Bone marrow (tissue), 2 donors: ENCODE measurements at places on chromosomes 2 and 18.

DNA sequence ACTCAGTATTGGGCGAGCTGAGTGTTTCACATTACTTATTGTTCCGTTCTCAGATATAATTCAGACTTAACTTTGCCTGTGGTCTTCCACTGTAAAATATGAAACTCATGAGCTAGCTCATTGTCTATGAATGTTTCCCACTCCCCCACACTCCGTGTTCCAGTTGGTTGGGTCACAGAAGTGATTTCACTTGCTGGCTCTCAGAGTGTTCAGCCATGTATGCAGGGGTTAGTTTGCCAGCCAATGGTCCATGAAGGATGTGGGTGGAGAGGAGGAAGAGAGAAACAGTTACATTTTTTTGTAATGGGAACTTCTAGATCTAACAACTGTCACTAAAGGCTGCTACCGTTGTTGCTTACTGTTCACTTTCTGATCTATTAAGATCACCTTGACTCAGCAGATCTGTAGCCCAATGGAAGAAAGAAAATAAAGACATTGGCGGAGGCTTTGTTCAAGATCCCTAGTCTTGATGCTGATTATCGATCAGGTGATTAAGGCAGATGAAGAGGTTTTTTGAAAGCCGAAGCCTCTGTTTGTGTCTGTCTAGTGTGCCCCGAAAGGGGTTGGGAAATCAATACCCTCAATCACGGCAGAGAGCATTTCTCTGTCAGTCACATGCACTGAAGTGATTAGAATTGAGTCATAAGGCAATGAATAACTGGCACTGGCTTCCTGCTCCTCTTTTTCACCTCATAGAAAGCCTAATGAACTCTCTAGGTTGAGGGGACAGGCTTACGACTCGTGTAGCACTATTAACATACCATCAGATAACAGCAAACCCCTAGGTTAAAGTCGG lies 279.7 kb upstream of the FIGN start:
- no peak for DNase-seq

DNA sequence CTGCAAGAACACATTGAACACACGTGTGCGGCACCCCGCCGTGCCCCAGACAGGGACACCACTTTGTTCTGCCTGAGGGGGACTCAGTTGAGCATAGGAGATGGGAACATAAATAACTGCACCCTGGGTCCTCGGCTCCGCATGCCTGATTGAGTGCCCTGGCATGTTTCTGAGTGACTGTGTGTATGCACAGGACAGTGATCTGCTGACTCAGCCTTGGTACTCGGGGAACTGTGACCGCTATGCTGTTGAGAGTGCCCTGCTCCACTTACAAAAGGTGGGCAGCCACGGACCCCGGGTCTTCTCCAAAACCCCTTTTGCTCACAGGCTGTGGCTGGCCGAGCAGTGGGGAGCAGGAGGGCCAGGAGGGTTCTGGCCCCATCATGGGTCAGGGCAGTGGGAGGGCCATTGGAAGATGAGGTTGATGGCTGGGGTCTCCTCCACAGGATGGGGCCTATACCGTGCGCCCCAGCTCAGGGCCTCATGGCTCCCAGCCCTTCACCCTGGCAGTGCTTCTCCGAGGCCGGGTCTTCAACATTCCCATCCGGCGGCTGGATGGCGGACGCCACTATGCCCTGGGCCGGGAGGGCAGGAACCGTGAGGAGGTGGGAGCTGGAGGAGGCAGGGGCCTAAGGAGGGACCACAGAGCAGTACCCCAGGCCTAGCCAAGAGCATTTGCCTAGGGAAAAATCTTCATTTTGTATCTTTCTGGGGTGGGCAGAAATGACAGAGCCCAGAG lies 16.9 kb downstream of the SH2D6 start:
- no peak for DNase-seq

DNA sequence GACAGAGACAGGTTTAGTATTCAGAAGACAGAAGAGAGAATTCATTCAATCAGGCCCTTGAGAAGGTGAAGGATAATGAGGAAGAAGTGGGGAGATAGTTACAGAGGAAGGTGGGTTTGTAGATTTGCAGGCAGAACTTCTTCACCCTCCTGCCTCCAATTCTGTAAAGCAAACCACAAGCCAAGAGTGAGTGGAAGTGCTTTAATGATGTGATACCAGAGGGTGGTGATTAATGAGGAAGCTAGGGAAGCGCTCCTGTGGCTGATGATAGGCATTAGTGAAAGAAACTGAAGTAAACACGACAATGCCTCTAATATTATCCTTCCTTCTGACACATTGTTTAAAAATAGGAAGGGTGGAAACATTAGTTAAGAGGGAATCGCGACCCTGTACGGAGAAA lies 78.2 kb downstream of the CAPN13 start:
- DNase-seq, result no peak

DNA sequence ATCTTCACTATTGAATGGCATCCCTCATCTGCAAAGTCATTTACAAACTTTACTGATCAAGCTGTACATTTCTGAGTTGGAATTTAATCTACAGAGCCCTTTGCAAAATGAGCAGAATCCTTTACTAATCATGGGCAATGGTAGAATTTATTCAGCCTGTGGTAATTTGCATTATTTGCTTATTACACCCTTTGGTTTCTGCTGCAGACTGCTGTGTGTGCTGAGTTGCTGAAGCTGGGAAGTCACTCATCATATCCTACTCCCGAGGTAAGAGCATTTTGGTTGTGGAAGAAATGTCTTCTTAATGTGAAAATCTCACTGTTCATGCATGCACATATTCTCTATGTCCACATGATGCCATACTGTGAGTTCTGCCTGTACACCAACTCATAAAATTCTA lies 357.4 kb upstream of the SLC39A10 start:
- no peak for DNase-seq

GRCh38 chr2:217568289-217568971 lies 434.4 kb downstream of the TNS1 start:
- DNase-seq, result no peak

- DNase-seq, result no peak
These were observed 10.1 kb downstream of the BCL2 start for GRCh38 chr18:63309422-63309821.

DNA sequence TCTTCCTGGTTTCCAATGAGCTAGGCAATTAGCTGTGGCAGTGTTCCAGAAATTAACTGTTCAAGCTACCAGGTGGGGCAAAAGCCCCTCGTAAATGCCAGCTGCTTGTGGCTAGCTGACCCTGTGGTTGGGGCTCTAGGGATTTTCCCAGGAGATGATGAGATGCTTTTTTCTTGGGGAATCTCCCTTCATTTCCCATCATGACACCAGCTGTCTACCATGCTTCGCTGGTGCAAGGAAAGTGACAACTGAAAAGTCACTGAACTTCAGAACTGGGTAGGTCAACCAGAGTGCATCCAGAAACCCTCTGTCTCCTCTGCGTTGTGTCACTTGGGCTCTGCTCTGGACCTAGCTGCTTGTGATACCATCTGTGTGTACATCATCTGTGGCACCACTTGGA lies 386.5 kb upstream of the DCC start:
- no peak for DNase-seq

GRCh38 chr18:24954341-24954740 lies 397.6 kb downstream of the ZNF521 start:
- no peak for DNase-seq

GRCh38 chr2:219628986-219629901 lies 1.8 kb downstream of the SLC4A3 start:
- no peak for DNase-seq

DNA sequence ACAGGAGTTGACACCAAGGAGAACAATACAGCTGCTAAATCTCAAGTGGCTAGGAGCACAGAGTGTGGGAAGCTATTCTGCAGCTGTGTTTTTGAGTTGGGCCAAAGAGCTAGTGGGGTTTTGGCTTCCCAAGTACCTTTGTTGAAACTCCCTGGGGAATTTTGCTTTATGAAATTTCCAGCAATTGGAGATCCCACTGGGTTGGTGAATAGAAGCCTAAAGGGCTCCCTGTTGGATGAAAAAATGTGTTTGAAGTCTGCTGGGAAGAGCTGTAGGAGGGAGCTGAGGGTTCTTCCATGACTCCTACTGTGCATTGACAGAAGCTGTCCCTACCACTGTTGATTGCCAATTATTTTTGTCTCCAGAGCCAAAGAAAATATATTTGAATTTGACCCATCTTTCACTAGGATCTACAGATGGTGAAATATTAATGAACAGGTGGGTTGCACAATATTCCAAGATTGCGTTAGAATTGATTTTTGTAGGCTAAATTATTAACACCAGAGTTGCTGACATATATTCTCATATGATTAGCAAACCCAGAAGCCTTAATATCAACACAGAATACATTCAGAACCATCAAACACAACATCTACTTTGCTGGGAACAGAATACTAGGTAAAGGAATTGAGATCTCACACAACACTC lies 95.4 kb upstream of the CYP1B1 start:
- DNase-seq, result no peak

GRCh38 chr2:119015845-119016244 lies 73.9 kb downstream of the MARCO start:
- DNase-seq, result no peak

DNA sequence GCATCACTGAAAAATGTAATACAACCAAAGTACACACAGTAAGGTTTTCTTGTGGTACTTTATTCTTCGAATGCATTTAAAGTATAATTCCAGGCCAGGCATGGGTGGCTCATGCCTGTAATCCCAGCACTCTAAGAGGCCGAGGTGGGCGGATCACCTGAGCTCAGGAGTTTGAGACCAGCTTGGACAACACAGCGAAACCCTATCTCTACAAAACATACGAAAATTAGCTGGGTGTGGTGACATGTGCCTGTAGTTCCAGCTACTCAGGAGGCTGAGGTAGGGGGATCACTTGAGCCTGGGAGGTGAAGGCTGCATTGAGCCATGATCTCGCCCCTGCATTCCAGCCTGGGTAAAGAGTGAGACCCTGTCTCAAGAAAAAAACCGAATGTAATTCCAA lies 3.9 kb upstream of the TTC39C start:
- no peak for DNase-seq

GRCh38 chr2:3151153-3151918 lies 226.3 kb downstream of the EIPR1 start:
- no peak for DNase-seq

GRCh38 chr2:27170581-27171337 lies 22.0 kb downstream of the TCF23 start:
- no peak for DNase-seq

DNA sequence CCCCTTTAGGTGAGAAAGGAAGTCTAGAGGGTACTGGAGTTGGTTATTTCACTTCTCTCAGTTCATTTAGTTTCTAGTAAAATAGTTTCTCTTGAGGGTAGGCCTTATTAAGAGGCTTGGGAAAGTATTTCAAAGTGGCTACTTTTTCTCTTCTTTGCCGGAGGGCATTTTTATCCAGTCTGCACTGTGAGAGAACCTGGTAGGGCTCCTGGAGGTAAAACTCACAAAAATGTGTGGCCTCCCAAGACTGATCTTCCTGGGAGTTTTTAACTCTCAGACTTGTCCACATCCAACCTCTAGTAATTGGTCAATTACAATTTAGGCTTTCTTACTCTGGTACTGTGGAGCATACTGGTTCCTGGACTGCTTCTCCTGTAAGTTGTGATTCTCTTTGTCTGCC lies 28.0 kb downstream of the EHBP1 start:
- no peak for DNase-seq

GRCh38 chr2:200677721-200678532 lies 92.1 kb downstream of the AOX1 start:
- DNase-seq, result no peak

DNA sequence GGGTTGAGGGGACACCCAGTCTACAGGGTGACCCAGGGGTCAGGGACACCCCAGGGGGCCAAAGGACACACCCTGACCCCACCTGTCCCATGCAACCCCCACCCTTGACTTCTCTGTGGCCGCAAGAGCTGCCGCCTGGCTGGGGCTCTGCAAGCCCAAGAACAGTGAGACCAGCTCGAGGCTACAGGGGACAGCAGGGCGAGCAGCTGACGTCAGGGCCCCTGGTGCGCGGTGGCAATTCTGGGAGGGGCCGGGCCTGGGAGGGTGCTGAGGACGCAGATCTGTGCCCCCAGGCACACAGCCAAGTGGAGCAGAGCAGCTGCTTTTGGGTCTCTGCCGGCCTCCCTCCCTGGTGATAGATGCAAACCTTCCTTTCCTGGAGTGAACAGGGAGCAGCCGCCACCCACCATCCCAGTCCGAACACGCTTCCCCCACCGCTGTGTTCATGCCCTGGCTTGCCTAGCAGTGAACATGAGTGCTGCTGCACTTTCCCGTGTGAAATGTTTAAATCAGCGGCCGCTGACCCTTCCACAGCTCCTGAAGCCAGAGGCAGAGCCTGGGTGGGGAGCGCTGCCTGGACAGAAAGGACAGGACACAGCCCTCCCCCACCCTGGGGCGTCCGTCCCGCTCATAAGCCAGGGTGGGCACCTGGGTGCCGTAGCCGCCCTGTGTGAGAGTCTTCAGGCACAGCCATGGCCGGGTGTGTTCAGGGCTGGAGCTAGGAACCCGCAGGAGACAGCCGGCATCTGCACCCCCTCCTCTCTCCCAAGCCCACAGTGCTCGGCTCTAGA lies 46.9 kb downstream of the SLC66A2 start:
- DNase-seq, result no peak

DNA sequence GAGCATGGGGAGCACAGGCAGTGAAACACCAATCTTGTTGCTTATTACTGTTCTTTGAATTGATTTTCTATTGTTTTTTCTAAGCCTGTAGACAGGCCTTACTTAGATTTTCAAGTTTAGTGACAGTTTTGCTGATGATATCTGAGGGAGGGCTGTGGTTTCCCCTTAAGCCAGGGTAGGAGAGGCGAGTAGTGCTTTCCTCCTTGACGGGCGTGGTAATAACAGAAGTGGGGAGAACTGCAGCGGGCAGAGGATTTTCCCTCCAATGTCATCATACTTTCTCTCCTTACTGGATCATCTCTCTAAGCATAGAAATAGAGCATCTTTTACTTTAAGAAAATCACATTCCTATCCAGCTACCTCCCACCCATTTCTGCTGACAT lies 314.4 kb downstream of the ALK start:
- no peak for DNase-seq

DNA sequence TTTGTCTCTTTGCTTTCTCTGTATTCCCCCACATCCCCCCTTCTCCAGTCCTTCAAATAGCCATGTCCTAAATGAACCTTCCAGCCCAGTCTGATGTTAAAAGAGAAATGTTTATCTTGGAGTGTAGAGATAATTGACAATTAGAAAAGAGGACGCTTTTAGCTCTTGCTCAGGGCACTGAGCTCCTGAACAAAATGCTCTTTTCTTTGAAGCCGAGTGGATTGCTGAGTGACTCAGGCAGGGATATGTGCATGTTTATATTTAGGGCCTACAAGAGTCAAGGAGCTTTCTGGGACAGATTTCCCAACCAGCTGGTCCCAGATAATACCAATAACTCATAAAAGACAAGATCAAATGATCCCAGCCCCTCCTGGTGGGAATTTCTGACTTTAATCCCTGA lies 88.0 kb upstream of the SETBP1 start:
- DNase-seq, result no peak

DNA sequence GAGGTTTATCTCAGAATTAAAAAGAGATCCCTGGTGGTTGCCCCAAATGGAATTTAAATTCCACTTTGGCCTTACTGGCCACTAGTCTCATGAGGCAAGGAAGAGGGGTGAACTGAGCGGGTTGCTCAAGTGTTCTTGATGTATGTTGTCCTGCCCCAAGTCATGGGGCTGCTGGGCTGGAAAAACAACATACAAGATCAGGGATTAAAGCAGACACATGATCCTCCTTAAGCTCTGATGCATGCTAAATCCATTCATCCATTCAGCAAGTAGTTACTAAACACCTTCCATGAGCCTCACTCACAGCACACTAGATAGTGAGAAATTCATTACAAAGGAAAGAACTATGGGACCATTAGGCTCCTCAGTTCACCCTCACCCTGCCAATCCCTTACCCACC lies 196.3 kb downstream of the MREG start:
- DNase-seq, result no peak

GRCh38 chr2:105786231-105787230 lies 41.8 kb downstream of the NCK2 start:
- DNase-seq, result peak; percentile 65
